ENCODE measurements at places on chromosomes 3 and 15.
A peak's percentile ranks its signal among the peaks of the same experiment; 100 is the strongest.

DNA sequence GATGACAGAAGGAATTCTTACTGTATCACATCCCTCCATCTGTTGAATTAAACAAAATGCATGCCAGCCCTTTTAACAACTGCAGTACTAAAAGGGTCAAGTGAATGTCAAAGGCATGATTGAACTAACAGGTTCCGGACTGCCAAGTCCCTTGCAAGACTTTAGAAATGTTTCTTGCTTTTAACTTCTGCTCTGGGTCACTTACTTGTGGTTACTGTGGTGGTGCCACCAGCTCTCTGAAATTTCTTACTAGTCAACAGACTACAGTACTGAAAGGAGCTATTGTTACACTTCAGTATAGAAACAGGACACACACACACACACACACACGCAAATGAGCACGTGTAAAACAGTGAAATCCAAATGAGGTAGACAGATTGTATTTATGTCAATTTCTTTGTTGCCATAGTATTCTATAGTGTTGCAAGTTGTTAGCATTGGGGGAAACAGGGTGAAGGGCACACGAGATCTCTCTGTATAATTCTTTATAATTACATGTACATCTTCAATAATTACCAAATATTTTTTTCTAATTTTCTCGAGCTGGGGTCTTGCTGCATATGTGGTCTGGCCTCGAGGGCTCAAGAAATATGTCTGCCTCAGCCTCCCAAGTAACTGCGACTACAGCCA lies 79.9 kb upstream of the SLC25A26 start:
- no peak for DNase-seq

DNA sequence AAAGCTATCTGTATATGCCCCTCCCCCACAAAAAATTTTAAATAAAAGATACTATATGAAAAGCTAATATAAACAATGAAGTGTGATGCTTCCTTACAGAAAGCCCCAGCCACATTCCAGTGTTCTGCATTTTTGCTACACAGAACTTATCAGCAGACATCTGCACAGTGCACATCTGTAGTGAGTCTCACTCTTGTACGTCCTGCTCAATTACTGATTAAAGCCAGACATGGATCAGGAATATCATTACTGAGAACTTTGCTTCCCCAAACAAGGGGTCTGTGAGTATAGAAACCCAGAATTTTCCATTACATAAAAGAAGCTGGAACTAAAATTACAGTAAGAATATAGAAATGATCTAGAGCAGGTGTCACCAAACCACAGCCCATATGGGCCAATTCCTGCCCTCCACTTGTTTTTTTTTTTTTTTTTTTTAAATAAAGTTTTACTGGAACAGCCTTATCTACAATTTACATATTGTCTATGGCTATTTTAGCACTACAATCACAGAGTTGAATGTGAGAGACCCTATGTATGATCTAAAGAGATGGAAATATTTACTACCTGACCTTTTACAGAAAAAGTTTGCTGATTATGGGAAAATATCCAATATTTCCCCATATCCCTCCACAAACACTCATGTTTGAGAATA lies 45.7 kb downstream of the UBP1 start:
- DNase-seq, result no peak

- no peak for DNase-seq
These were observed 294.2 kb upstream of the MEIS2 start for GRCh38 chr15:37394402-37395099.

DNA sequence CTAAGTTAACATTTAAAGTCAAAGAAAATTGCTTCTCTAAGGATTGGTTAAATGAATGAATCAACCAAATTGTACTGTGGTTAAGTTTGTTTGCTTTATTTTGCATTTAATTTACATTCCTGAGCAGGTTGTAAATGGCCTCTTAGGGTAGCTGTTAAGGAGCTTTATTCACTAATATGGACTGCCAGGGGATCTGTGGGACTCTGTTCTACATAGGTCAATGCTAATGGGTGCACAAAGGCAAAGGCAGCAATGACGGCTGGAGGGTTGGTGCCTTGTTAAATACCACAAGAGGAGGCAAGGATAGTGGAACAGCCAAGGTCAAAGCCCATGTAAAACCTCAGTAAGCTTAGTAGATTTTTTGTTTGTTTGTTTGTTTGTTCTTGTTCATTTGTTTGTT lies 89.3 kb upstream of the P2RY1 start:
- DNase-seq, result no peak

- no peak for DNase-seq
These were observed 7.2 kb downstream of the ARID3B start for GRCh38 chr15:74548241-74548640.

GRCh38 chr15:94864600-94864999 lies 633.2 kb downstream of the MCTP2 start:
- no peak for DNase-seq

- no peak for DNase-seq
These were observed 3.9 kb upstream of the PAK2 start for GRCh38 chr3:196735751-196736150.

DNA sequence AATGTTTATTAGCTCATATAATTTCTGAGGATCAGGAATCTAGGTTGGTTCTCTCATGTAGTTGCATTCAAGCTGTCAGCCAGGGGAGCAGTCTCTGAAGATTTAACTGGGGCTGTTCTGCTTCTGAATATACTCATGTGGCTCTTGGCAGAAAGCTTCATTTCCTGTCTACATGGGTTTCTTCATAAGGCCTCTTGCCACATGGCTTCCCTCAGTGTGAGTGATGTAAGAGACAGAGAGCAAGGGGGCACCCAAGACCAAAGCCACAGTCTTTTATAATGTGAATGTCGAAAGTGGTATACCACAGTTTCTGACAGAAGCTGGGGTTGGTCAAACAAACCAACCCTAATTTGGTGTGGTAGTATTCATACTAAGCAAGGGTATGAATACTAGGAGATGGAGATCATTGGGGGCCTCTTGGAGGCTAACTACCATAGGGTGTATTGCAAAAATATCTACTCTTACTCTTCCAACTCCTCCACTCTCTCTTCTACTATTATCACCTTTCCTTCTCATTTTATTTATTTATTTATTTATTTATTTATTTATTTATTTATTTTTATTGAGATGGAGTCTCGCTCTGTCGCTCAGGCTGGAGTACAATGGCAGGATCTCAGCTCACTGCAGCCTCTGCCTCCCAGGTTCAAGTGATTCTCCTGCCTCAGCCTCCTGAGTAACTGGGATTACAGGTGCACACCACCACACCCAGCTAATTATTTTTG lies 123.8 kb downstream of the B3GALNT1 start:
- DNase-seq, result no peak

- DNase-seq, result no peak
These were observed 65.1 kb upstream of the TBL1XR1 start for GRCh38 chr3:177262396-177262795.

- DNase-seq, result no peak
These were observed 51.2 kb downstream of the ASB7 start for GRCh38 chr15:100653608-100654007.

DNA sequence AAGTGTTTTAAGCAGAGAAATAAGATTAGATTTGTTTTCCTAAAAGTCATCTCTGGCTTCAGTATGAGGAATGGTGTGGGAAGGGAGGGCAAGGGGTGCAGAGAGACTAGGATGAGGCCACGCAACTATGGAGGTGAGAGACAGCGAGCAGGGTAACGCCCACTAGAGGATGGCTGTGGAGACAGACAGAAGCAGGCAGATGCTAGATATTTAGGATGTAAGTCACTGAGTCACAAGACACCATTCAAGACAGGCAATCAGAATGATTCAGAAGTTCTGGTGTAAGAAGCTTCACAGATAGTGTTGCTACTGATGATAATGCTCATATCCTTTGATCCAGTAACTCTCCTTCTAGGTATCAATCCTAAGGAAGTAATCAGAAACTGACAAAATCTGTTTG lies 19.1 kb downstream of the HSPBAP1 start:
- DNase-seq, result no peak

- DNase-seq, result no peak
These were observed 275.5 kb downstream of the PDCD6IP start for GRCh38 chr3:34073961-34074360.

- DNase-seq, result no peak
These were observed 208.6 kb downstream of the CD47 start for GRCh38 chr3:107882261-107882660.

DNA sequence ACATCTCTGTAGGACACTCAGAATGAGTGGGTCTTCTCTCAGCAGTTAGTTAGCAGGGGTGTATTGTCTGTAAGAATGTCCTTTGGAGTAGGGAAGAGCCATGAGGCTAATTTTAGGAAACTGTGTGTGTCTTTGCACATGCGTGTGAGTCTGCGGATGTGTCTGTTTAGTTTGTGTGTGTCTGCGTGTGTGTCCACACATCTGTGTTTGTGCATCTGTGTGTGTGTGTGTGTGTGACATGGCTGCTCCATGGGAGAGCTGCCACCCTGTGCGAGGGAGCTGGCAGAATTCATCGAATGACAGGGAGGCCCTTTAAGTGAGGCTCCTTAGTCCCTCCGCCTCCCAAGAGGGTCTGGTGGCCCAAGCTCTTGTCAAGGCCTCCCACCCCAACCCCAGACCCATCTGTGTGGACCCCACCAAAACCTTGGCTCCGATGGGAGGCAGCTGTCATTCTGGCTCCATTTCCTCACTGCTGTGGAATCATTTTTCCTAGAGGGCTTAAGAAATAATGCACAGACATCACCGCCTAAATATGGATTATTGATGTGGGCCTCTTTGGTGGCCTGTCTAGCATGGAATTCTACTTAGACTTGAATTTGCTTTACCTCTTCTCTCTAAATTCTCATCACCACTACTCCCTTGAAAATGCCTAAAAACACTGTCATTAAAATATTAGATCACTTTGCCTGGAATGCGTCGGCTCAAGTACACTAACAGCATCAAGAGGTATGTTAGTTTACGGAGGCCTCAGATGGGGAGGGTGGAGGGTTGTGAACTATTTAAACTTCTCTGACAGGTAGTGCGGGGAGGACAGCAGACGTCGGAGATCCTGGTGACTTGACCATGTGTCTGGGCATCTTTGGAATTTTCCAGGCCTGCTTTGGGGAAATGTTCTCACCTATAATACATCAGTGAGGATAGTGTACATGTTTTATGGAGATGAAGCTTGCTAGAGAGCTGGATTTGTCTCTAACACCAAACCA lies 9.4 kb downstream of the ESYT3 start:
- no peak for DNase-seq

DNA sequence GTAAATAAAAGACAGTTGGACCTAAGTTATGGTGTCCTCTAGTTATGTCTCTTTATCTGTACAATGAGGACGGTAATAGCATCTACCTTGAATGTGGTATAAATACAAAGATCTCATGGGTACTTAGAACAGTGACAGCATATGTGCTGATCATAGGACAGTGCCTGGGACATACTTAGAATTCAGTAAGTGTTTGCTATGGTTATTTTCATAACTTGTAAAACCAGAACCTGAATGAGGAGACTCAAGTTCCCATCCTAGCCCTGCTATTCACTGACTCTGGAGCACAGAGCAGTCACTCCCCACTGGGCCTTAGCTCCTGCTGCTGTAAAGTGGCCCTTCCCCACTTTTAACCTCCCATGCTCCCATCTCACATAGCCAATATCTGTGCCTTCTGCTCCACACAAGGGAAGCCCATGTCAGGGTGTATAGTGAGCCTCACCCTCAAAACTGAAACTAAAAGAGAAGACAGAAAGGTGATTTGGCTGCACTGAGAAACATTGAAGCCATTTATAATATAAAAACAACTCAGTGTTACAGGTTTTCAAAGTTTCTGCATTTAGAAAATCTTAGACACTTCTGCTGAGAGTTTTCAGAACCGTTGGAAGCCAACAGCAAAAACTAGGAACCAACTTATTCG lies 225.4 kb upstream of the UBE2E2 start:
- DNase-seq, result no peak

DNA sequence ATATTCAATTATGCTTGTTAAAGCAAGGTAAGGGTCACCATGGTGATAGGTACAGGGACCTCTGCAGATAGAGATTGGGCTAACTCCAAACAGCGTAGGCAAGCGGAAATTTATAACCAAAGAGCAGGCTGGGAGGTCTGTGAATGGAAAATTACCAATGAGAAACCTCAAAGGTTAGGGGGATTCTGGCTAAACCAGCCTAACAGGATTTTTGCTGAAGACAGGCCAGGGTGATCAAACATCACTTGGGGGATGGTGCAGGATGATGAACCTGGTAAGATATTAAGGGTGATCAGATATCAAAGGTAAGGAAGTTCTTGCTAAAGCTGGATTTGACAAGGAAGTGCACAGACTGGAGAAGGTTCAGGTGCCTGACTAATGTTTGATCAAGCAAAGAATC lies 35.3 kb upstream of the SNRPN start:
- no peak for DNase-seq

GRCh38 chr3:10376353-10376752 lies 55.4 kb upstream of the SEC13 start:
- DNase-seq, result no peak

GRCh38 chr3:12695112-12695511 lies 31.2 kb upstream of the RAF1 start:
- no peak for DNase-seq

- DNase-seq, result no peak
These were observed 149.9 kb upstream of the LRTM1 start for GRCh38 chr3:55077726-55078125.

GRCh38 chr15:87604857-87605446 lies 651.6 kb downstream of the NTRK3 start:
- no peak for DNase-seq

- DNase-seq, result no peak
These were observed 94.3 kb downstream of the XRN1 start for GRCh38 chr3:142353571-142353970.

DNA sequence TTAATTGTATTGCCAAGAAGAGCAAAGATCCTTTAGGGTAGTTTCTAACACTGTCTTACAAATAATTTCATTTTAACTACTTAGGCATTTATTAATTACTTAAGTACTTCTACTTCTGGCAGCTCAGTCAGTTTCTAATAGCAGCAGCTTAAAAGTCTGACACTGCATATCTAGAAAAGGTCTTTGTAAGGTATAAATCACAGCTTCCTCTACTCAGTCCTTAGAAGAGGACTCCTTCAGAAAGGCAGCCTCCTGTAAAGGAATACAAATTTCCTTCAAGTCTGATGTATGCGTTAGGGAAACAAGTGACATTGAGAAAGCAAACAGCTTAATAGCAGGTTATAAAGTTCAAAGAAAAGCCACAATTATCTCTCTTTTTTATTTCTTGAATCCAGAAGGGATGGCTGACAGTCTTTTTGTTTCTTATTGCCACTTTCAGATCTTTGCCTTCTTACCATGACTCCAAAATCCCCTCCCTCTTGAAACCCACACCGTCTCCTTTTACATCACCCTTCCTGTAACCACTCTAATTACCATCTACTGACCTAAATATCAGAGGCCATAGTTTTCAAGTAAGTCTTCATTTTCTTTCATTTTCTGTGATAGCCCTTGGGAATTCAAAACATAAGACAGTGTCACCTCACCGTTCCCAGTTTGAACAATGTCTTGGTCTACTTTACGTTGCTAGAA lies 109.5 kb downstream of the CGGBP1 start:
- no peak for DNase-seq

GRCh38 chr3:41581700-41582099 lies 380.2 kb downstream of the ULK4 start:
- DNase-seq, result no peak

- DNase-seq, result no peak
These were observed 54.8 kb downstream of the TMEM266 start for GRCh38 chr15:76114561-76114960.

- DNase-seq, result no peak
These were observed 713.5 kb upstream of the ARPP21 start for GRCh38 chr3:34925851-34926250.

GRCh38 chr3:194198938-194199337 lies 63.0 kb downstream of the HES1 start:
- DNase-seq, result no peak

- DNase-seq, result peak; percentile 51
These were observed 25.7 kb downstream of the RPLP1 start for GRCh38 chr15:69478259-69478781.

Data from activated naive CD4-positive, alpha-beta T cell treated with Interleukin-2 at 50 U/mL for 16 hours (primary cell).